A172 (cell line): ENCODE measurements at places on chromosomes 5 and 9.

GRCh38 chr9:128921881-128922763 lies 1.3 kb downstream of the PHYHD1 start:
- DNase-seq: no peak

DNA sequence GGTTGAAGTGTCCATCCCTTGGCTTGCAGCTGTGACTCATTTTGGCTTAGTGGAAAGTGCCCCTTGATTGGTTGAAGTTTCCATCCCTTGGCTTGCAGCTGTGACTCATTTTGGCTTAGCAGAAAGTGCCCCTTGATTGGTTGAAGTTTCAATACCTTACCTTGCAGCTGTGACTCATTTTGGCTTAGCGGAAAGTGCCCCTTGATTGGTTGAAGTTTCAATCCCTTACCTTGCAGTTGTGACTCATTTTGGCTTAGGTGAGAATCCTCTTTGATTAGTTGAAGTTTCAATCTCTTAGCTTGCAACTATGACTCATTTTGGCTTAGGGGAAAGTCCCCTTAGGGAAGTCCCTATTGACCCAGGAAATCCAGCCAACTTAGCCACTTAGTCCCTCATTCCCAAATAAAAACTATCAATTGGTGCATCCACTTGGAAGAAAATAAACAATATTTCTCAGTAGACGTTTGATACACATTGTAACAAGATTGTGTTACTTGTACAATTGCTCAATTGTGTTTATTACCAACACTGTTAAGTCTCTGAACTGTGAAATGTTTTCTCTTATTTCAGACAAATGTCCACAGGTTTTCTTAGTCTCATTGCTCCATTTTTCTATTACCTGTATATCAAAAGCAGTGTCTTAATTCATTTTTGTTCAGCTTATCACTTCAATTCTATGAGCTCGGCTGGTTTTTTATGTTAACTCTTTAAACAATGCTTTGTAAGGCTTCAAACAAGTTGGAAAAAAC lies 2308.8 kb upstream of the ACO1 start:
- DNase-seq: peak; percentile 81

DNA sequence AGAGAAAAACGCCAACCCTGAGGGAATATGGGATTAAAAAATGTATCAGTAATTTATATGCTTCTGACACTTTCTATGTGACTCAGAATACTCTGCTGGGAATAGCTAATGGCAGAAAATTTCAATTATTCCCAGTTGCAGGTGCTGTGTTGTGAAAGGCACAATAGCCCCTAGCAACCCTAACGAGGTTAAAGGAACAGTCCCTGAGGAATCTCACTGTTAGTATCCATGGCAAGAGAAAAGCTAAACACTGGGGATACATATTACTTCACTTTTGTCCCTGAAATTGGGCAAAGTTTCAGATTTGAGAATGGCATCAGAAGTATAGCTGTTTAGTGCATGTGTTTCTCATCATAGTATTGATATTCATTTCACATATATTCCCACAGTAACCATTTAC lies 555.0 kb downstream of the RAB3C start:
- no peak for DNase-seq

- no peak for DNase-seq
These were observed 106.2 kb downstream of the CEMIP2 start for GRCh38 chr9:71662082-71662481.

DNA sequence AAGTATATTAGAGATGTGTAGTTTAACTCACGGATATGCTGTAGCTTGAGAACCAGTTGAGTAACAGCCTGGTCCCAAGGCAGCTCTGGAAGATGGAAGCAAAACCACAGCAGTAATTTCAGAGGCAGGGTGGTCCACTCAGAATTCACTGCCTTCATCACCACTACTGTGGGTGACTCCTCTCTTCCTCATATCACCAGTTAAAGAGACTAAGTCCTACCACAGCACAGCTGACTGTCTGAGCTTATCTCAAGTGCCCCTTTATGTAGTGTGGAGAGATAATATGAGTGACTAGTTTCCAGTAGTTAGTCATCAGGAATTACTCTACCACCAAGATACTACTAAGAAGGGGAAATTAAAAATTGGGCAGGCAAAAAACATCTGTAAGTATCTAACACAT lies 1571.2 kb upstream of the C9orf72 start:
- DNase-seq: peak; percentile 32

DNA sequence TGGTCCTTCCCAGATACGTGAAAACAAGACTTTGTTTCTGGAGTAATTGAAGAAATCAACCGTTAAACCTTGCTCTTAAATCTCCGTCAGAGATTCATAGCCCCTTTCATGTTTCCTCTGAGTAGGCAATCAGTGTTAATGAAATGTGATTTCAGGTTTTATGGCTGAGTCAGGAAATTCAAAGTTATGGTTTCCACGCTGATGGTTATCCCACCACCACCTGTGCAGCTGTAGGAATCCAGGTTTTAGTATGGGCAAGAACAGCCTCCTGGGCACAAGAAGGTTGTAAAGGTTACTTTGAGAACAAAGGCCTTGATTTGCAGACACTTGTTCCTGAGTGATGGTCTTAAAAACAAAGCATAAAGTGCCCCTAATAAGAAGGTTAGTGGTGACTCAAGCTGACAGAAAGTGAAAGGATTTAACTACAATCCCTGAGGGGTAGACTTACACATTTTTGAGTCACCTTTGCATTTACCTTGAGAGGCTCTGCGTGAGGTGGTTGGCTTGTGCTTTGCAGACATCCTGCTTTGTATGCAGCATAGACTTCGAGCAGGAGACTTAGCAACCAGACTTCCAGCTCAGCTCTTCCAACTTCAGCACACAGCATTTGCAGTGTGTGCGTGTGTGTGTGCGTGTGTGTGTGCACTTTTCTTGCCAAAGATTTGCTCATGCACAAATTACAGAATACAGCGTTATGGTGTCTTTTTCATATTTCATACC lies 159.6 kb downstream of the TLE4 start:
- no peak for DNase-seq

GRCh38 chr5:136674178-136674577 lies 308.8 kb upstream of the TRPC7 start:
- no peak for DNase-seq

- DNase-seq: no peak
These were observed 60.6 kb upstream of the EMB start for GRCh38 chr5:50501491-50502228.

DNA sequence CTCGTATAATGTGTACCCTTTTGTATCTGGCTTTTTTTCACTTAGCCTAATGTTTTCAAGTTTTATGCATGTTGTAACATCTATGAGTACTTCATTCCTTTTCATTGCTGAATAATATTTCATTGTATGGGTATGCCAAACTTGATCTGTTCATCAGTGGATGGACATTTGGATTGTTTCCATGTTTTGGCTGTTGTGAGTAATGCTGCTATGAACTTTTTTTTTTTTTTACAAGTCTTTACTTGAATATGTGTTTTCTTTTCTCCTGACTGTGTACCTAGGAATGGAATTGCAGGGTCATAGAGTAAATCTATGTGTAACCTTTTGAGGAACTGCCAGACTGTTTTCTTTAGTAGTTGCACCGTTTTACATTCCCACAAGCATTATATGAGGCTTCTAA lies 52.4 kb downstream of the MTREX start:
- DNase-seq: peak; percentile 11

- peak; percentile 67 for DNase-seq
These were observed 32.7 kb downstream of the UBE2D2 start for GRCh38 chr5:139593716-139594319.

DNA sequence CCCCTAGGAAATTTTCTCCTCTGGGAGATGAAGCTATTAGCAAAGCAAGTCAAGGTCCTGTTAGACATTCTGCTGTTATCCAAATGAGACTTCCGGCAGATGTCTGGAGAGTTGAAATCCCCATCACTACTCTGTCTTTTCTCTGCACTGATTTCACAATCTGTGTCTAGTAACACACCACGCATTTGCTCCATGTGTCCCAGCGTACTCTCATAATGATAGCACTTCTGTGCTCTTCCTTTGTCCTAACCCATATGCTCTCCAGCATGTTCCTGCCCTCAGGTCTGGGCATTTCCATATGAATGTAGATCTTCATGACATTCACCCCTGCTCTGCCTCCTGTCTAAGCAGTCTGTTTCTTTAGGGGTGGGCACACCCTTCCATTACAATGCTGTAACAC lies 1949.0 kb upstream of the WWC1 start:
- DNase-seq: no peak

DNA sequence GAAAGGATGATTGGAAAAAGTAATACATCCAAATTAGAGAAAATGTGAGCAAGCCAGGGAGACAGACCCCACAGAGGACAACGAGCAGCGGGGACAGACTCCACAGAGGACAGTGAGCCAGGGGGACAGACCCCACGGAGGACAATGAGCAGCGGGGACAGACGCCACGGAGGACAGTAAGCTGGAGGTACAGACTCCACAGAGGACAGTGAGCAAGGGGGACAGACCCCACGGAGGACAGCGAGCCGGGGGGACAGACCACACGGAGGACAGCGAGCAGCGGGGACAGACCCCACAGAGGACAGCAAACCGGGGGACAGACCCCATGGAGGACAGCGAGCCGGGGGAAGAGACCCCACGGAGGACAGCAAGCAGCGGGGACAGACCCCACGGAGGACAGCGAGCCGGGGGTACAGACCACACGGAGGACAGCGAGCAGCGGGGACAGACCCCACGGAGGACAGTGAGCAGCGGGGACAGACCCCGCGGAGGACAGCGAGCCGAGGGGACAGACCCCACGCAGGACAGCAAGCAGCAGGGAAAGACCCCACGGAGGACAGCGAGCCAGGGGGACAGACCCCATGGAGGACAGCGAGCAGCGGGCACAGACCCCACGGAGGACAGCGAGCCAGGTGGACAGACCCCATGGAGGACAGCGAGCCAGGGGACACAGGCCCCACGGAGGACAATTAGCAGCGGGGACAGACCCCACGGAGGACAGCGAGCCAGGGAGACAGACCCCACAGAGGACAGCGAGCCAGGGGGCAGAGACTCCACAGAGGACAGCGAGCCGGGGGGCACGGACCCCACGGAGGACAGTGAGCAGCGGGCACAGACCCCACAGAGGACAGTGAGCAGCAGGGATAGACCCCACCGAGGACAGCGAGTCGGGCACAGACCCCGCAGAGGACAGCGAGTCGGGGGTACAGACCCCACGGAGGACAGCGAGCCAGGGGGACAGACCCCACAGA lies 1.9 kb upstream of the ZDHHC11 start:
- DNase-seq: no peak

- DNase-seq: no peak
These were observed 102.8 kb downstream of the GTF3C4 start for GRCh38 chr9:132773093-132773492.

DNA sequence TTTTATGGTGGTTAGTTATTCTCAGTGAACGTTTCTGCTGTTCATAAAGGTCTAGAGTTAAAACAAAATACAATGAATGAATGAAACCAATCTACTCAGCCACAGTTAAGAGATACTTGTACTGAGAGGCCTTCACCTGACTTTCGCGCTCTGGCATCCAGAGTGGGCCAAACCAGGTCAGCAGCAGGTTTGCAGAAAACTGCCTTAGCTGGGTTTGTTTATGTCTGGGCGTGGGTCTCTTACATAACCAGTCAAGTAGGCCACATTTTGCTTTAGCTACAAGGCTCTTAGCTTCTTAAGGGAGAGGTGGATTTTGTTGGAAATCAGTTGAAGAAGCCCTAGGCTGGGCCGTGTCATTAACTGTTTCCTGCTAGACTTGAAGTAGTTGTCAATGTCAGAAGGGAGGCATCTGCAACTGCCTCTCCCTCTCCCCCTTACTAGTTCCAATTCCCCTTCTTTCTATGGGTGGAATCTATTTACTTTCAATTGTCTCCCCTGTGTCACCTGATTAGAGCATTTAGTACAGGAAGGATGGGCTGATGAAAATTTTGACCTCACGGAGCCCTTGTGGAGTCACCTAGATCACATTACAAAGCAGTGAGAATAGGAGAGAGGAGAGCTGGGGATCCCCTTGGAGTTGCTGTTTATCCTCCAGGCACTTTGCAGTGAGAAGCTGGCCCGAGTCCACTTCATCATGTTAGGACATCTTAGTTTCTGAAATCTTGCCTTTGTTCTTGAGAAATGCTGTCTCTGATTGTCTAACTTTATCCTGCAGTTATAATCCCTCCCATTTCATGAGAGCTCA lies 200.5 kb downstream of the ARHGEF28 start:
- DNase-seq: peak; percentile 8

- peak; percentile 13 for DNase-seq
These were observed 555.4 kb upstream of the CLINT1 start for GRCh38 chr5:158414333-158414762.

GRCh38 chr5:143220748-143221251 lies 182.7 kb downstream of the NR3C1 start:
- no peak for DNase-seq

GRCh38 chr5:135830384-135830700 lies 4.1 kb upstream of the SLC25A48 start:
- no peak for DNase-seq

GRCh38 chr9:105621001-105621400 lies 41.3 kb upstream of the TAL2 start:
- DNase-seq: no peak

DNA sequence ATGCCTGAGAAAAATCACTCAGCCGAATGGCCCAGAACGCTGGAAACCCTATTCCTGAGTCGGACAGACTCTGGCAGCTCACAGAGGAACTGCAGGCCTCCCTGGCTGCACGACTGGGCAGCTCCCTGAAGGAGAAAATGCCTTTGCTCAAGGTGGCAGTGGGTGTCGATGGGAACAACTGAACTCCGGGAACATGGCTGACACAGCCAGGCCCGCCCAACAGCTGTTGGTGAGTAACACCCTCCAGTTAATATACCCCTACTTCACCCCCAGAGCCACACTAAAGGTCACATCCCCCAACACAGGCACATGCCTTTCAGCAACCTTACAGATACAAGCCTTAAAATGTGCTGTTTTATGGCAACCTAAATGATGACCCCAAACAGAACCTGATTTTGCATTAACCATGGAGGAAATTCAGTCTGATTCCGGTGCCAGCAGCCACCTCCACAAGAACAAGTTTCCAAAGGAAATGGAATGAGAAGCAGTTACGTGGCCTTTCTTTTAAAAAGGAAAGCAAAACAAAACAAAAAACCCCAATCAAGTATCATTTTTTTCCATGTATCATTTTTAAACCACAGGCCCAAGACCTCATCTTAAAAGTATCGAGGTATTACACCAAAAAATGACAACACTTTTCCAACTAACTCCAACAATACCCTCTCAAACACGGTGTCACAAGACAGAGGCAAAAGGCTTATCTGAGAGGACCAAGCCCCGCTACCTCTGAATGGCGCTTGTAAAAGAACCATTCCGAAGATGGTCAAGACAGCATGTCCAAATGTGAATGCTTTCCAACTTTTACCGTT lies 3.1 kb downstream of the KLF9 start:
- DNase-seq: no peak

GRCh38 chr9:100597236-100597635 lies 19.4 kb downstream of the CAVIN4 start:
- no peak for DNase-seq

DNA sequence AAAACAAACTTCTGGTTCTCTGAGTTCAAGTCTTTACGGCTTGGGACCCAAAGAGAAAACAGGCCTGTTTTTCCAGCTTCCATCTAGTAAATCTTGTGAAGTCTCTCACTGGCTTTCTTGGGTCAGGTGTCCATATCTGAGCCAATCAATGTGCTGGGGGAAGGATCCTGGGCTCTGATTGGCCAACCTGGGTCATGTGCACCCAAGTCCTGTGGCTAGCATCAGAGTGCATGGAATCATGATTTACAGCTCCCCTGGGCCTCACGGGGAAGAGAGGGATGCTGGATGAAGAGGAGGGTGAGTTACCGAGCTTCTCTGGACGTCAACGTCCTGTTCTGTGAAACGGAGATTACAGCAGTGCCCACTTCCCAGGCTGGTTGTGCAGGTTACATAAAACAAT lies 19.4 kb downstream of the CXCL14 start:
- peak; percentile 46 for DNase-seq

- DNase-seq: no peak
These were observed 10.6 kb upstream of the NNT start for GRCh38 chr5:43592363-43592762.
